ENCODE measurements at places on chromosomes 12 and 14.

- DNase-seq = no peak
These were observed 19.3 kb upstream of the ST8SIA1 start for GRCh38 chr12:22353615-22354325.

DNA sequence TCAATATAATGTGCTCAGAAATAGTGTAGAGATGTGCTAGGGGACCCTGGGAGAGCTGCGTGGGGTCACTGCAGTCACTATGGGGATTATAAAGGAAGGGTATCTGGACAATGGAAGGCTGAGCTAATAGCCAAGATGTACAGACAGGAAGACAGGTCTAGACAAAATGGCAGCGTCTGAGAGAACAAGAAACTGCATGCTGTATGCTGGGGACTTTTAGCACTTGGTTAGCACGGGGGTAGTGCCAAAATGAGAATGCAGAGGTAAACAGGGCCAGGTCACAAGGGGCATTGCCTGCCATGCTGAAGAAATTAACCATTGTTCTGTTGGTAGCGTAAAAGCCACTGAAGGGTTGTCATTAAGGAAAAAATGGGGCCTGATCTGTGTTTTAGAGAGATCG, 308.2 kb downstream of the EMP1 start:
- DNase-seq = no peak

DNA sequence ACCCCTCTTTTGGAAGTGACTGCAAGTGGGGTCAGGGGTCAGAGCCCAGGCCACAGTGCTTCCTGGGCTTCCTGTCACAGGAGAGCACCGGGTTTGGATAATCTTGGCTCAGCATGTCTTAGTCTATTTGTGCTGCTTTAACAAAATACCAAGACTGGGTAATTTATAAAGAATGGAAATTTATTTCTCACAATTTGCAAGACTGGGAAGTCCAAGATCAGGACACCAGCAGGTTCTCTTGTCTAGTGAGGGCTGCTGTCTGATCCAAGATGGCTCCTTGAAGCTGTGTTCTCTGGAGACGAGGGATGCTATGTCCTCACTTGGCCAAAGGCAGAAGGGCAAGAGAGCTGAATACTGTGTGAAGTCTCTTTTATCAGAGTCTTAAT, 74.1 kb downstream of the RIN3 start:
- DNase-seq = no peak

DNA sequence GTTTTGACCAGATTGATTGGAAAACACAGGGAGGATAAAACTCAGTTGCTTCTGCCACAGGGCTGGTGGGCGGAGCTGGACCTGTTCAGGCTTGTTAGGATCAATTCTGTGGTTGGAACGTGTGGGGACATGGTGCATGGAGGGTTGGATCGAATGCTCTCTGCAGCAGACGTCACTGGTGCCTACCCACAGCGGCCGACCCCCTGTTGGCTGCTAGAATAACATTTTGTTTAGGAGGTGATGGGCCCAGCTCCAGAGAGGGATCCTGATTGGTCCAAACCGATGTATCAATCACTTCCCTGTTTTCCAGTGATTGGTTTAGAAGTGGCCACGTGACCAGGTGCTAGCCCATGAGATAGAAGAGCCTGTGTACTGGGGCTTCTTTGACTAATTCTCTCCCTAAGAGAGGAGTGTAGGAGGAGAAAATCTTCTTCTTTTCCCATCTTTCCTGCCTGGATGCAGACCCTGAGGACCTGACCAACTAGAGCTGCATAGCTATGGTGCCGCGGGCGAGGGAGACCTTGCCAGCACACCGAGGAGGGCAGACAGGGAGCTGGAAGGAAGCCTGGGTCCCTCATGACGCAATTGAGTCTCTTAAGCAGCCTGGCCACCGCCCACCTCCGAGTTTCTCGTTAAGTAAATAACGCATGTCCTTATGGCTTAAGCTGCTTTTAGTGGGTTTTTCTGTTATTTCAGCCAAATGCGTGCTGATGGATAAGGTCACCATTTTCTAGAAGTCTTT, 163.5 kb downstream of the AACS start:
- DNase-seq = no peak
